Heart right ventricle (tissue), 16 donors: ENCODE measurements at places on chromosomes 7 and 10. TPM values are rescaled to one million over a fixed set of nuclear protein-coding genes. Genes with fewer than 3 reads are reported as not detected.

Gene CLIP2
- total RNA-seq = 8.8 TPM

Gene FKBP6
- total RNA-seq = not detected

Gene EBF3
- 6.0 TPM for total RNA-seq

Gene CFAP43
- total RNA-seq = not detected

Gene SLC16A12
- total RNA-seq = 3.0 TPM

Gene IL2RA
- 1.1 TPM for total RNA-seq

Gene CHAT
- total RNA-seq = not detected

Gene FAM25A
- total RNA-seq = not detected

Gene NPSR1
- total RNA-seq = not detected

Gene CLCN1
- total RNA-seq = not detected

Gene STEAP1B
- 0.72 TPM for total RNA-seq

Gene CYCS
- total RNA-seq = 715 TPM

Gene NEUROG3
- 0.19 TPM for total RNA-seq

Gene SDK1
- total RNA-seq = 1.0 TPM

Gene CFAP46
- 0.61 TPM for total RNA-seq

Gene GIMAP2
- 4.7 TPM for total RNA-seq

Gene CTAGE8
- total RNA-seq = 0.13 TPM

Gene CREB5
- 170 TPM for total RNA-seq

Gene INMT
- 39.0 TPM for total RNA-seq

Gene PRLHR
- total RNA-seq = not detected

Gene GIMAP8
- 30.2 TPM for total RNA-seq

Gene CPXM2
- total RNA-seq = 4.9 TPM

Gene GRB10
- total RNA-seq = 48.7 TPM

Gene HSPA12A
- 17.6 TPM for total RNA-seq

Gene UNCX
- total RNA-seq = not detected

Gene ZNF804B
- not detected for total RNA-seq

Gene GRM8
- total RNA-seq = 0.13 TPM

Gene MYOF
- 54.6 TPM for total RNA-seq

Gene EPO
- total RNA-seq = not detected

Gene ANKRD22
- not detected for total RNA-seq

Gene LIPJ
- 0.23 TPM for total RNA-seq

Gene DDX50
- total RNA-seq = 21.5 TPM

Gene MTPN
- total RNA-seq = 63.3 TPM

Gene FRMPD2
- total RNA-seq = 0.18 TPM

Gene ICA1
- 92.1 TPM for total RNA-seq

Gene CYP3A5
- total RNA-seq = not detected

Gene TMEM196
- total RNA-seq = not detected

Gene MYL10
- total RNA-seq = not detected

Gene SEMA3E
- 0.27 TPM for total RNA-seq
